Activated T-cell treated with anti-CD3 and anti-CD28 coated beads, Interleukin-2, amount 50 U/mL, for 48 hours (primary cell): ENCODE measurements at places on chromosomes 3 and 15.

- no peak for DNase-seq
Observed at GRCh38 chr15:66746231-66746605, 44.2 kb downstream of the SMAD6 start.

DNA sequence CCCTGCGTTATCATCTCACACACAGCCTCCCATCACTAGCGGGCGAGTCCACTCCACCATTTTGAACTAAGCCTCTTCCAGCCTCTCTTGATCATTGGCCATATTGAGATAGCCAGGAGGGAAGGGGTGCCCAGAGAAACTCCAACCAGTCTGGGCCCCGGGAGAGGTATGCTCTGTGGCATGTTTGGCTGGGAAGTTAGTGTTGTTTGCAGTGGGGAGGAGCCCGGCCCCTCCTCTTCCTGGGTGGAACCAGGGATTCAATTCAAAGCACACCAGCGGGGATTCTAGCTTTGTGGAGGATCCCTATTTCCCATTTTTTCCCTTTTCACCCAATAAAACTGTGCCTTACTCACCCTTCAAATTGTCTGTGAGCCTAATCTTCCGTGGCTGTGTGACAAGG, 71.8 kb downstream of the GBE1 start:
- no peak for DNase-seq

DNA sequence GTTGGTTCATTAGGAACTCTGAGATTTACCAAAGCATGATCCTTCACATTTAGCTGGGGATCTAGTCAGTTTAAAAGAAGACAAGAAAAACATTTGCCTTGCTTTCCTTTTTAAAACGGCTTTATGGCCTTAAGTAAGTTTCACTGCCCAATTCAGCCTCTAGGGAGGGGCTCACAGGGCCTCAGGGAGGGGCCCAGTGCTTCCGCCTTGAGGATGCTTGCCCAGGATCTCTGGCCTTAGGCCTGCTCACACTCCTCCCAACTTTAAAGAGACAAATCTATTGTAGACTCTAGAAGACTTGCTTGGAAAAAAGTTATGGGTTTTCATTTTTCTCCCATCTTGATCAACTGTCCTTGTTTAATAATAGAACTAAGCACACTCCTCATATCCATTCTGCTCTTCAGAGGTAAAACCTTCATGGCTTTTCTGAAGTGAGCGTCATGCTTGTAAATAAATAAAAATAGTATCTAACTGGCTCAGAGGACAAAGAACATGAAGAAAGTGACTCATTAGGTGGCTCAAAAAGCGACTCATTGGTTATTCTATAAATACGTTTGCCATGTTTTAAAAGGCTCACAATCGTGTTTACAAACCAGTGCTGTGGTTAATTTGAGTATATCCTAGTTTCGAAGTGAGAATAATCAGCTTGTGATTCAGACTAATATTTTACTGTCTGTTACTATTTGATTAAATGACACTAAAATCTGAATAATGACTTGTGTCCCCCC, 13.7 kb downstream of the PDHB start:
- DNase-seq, result no peak

GRCh38 chr3:111681661-111682426, 86.7 kb upstream of the ZBED2 start:
- DNase-seq, result no peak

DNA sequence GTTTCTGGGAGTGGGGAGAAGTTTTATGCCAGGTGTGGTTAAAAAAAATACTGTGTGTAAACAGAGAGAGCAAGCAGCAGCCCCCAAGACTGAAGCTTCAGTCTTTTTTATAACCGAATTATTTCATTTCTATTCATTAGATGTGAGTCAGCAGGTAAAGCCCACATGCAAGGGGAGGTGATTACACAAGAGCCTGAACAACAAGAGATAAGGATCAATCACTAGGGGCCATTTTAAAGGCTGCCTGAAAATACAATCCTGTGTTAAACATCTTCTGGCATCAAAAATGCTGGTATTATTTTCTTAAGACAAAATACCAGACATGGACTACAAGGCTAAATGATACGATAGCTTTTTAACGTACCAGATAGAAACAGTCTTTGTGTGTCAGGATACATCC, 217.3 kb downstream of the SUCLG2 start:
- no peak for DNase-seq

- no peak for DNase-seq
Observed at GRCh38 chr3:45259133-45259532, 33.0 kb upstream of the TMEM158 start.

- DNase-seq, result no peak
Observed at GRCh38 chr3:60573494-60573893, 677.8 kb downstream of the FHIT start.

DNA sequence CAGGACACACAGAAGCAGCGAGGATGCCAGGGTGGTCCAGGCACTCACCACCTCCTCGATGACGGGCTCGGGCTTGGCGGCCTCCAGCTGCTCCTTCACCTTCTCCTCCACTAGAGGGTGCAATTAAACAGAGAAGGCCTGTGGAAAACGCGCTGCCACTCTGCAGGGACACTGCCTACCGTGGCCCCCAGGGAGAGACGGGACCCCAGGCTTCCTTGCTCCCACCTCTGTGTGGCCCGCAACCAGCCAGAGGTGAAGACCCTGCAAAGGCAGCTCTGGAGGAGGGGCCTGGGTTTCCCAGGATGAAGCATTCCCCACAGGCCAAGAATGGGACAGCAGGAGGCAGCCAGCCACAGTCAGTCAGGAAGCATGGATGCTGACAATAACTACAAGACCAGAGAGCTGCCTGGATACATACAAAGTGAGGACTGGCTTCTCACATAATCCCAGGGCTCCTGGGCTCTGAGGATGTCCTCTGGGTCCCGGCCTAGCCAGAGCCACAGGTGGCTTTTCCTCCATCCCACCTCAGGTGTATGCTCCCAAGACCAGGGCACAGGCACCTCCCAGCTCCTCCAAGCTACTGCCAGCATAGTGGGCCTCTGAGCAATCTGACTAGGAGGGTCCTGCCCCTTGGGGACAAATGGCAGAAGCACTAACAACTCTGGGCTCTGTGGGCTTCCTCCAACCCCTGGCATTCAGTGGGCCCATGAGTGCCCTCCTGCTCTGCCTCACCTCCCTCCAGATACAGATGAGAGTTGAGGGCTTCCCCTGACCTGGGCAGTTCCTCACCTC, 46.2 kb downstream of the PTH1R start:
- peak; percentile 65 for DNase-seq

DNA sequence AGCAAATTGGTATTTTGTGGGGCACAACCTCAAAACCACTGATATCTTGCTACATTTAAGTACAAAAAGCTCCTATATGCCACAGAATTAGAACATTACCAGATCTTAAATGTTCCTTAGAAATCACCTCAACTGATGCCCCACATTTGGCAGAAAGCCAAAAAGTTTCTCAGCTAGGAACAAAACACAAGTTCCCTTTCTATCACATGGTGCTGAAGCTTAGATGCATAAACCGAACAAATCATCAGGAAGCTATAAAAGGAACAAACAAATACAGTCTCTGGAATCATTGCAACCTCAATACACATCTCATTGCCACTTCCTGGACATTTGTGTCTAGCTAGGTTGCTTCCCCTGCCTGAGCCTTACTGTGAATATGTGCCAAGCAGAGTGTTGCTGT, 492.6 kb downstream of the LPP start:
- DNase-seq, result no peak

GRCh38 chr3:180184816-180185215, 148.1 kb upstream of the PEX5L start:
- no peak for DNase-seq

DNA sequence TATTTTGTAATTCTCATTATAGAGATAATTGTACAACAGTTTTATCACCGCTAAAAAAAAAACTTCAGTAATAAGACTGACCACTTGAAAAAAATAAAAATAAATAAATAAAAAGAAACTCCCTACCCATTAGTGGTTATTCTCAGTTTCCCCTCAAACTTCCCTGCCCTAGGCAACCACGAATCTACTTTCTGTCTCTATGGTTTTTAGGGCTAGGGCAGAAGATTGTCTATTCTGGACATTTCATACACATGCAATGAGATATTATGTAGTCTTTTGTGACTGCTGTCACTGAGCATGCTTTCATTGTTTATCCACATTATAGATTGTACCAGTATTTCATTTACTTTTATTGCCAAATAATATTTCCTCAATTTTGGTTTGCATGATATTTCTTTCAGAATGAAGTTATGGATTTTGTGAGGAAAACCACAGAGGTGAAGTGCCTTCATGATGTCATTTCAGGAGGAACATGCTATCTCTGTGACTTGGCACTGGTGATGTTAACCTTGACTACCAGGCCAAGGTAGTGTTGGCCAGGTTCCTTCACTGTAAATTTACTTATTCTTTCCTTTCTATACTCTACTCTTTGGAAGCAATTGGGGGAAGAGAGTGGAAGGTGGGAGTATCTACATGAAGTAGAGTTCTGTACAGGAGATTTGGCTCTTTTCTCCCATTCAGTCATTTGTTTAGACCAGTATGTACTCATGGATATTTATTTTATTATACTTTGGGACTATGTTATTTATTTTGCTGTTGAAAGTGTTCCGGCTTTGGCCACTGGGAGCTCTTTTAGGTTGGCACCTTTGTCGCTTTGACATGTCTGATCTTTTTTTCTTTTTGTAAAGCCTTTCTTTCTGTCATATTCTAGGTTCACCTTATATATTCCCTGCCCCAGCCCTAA, 86.3 kb downstream of the GMPS start:
- DNase-seq, result no peak

DNA sequence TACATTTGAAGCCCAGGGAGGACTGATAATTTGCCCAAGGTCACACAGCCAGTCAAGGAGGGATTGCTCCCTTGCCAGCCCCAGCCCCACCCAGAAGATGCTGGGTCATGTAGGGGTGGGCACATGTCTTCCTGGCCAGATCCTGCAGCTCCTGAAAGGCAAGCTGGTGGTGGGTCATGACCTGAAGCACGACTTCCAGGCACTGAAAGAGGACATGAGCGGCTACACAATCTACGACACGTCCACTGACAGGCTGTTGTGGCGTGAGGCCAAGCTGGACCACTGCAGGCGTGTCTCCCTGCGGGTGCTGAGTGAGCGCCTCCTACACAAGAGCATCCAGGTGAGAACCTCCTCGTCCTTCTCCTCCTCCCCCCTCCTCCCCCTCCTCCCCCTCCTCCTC, 13.2 kb downstream of the ISG20 start:
- peak; percentile 20 for DNase-seq

DNA sequence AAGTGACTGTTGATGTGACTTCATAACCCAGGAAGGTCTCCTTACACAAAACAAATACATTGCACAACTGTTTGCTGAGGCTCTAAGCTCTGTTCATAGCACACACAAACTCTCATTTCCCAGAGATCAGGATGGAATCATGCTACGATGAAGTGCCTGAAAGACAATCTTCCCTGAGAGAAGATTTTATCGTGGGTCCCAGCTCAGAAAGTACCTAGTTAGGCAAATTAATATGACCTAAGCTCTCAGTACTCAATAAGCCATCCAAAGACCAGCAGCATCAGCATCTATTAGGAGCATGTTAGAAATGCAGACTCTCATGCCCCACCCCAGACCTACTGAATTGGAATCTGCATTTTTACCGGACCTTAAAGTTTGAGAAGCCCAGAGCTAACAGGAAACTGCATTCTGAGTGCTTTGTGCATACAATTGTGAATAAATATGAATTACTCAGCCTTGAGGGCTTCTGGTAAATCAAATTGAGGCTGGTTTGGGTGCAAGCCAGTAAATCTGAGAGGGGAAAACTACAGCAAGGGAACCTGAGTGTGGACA, 161.5 kb upstream of the C2CD4B start:
- DNase-seq, result no peak

DNA sequence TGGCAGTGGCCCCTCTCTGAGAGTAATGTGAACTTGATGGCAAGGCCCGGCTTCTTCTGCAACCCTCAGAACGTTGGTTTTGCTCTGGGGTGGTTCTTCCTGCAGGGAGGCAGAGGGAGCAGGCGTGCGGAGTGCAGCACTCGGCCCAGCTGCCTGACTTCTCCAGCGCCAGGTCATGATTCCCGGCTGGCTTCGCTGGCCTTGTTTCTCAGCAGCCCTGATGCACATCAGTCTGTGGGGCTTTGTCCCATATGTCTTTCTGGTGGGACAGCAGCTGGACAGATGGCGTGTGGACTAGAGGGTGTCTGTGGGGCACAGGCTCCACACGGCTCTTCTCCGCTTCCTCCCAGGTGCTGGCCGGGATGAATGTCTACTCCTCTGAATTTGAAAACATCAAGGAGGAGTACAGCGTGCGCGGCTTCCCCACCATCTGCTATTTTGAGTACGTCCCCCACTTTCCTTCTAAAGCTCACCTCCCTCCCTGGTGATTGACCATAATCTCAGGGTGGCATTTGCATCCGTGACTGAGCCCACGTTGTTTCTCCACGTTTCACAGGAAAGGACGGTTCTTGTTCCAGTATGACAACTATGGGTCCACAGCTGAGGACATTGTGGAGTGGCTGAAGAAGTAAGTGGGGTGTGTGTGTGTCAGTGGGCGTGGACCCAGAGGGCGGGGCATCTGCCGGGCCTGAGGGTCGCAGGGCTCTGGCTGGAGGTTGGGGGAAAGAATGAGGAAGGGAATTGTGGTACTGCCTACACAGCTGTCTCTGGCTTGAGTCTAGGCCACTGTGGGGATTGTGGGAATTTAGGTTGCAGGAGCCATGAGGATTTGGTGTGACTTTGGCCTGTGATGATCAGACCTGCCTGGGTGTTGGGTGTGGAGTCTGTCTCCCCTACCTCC, 57.1 kb downstream of the PDIA5 start:
- DNase-seq, result no peak

DNA sequence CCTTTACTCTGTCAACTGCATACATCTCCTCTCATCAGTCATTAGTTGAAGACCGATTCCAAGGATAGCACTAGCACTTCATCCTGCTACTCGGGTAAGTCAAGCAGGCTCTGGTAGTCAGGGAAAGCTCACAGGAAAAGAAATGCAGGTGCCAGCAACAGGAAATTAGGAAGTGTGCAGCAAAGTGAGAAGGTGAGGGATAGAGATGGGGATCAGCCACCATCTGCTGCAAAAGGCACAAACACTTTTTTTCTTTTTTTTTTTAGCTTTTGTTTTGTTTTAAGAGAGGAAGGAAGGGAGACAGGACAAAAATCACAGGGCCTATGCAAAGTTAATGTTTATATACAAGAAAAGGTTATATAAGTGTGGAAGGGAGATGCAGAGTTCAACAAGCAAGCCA, 9.0 kb upstream of the BTLA start:
- DNase-seq, result no peak

- DNase-seq, result no peak
Observed at GRCh38 chr3:159239059-159239458, 437.2 kb downstream of the MFSD1 start.

DNA sequence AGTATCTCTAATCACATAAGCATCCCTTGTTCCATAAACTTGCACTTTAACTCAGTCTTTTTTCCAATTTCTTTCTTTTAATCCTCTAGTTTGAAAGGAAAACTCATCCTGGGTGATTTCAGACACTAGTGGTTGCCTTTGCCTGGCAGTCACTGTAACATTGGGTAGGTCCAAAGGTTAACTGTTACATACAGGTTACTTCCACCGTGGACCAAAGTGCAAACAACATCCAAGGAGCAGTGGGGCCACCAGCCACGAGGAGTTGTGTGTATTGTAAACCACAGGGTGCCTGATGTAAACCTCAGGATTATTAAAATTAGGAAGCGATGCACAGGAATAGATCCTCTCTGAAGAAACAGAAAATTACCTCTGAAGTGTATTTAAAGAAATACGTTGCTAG, 75.0 kb downstream of the HCN4 start:
- no peak for DNase-seq
